ENCODE measurements at places on chromosomes 4 and X.
A peak's percentile ranks its signal among the peaks of the same experiment; 100 is the strongest.

- H3K36me3 ChIP-seq = no peaks in the 10 kb centered on the region
- H3K27ac ChIP-seq = no peak overlapping the region
Measured at GRCh38 chrX:77548751-77549150, 101.6 kb downstream of the FGF16 start.

GRCh38 chr4:3672465-3672831 lies 93.7 kb upstream of the ADRA2C start:
- H3K36me3 ChIP-seq = no peaks in the 10 kb centered on the region
- no peak overlapping the region for H3K27ac ChIP-seq
- H3K4me1 ChIP-seq = no peaks in the 10 kb centered on the region
- no peak for DNase-seq

- H3K27me3 ChIP-seq = no peaks in the 10 kb centered on the region
- H3K4me3 ChIP-seq = no peak overlapping the region
- H3K36me3 ChIP-seq = no peaks in the 10 kb centered on the region
- DNase-seq = peak; percentile 22
Measured at GRCh38 chr4:170003071-170004070, 22.8 kb downstream of the MFAP3L start.

GRCh38 chr4:52838729-52839586 lies 23.2 kb upstream of the RASL11B start:
- no peak overlapping the region for H3K27ac ChIP-seq
- peaks cover 6% of the 10 kb centered on the region for H3K4me1 ChIP-seq
- no peaks in the 10 kb centered on the region for H3K27me3 ChIP-seq

DNA sequence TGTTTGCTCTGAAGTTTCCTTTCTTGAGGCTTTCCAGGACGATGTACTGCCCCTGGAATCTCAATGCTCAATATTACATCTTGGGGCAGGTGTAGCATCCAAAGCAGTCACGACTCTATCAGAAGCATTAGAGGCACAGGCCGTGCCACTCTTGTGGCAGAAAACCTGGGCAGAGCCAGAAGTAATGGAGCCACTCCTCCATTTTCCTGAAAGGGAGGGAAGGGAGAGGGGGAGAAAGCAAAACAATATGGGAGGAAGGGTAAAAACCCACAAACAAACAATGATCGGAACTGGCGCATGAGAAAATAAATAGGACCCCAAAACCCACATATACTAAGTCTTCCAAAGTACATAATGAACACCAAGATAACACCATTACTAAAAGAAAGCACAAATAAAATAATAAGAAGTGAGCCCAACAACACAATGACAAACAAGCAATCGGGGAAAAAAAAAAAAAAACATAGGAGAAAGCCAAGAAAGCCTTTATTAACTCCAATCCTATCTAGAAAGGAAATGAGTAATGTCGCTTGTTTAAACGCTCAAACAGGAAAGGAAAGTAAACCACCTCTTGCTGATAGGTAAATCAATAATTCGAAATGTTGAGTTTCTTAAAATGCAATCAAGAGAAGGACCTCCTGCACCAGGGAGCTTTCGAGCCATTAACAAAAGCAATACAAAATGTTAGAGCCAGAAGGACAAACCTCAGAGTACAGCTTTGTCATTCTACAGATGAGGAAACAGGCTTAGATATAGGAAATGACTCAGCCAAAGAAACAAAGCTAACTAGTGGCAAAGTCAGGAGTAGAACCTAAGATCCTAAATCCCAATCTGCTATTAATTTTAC lies 117.4 kb downstream of the ATRX start:
- H3K36me3 ChIP-seq = peaks cover 2% of the 10 kb centered on the region
- H3K4me1 ChIP-seq = peaks cover 3% of the 10 kb centered on the region
- no peak overlapping the region for H3K27ac ChIP-seq
- no peaks in the 10 kb centered on the region for H3K27me3 ChIP-seq
- H3K4me3 ChIP-seq = peak overlapping the region; percentile 4

GRCh38 chr4:48778431-48779094 lies 1.5 kb downstream of the FRYL start:
- H3K36me3 ChIP-seq = no peaks in the 10 kb centered on the region
- peak overlapping the region; percentile 89 for H3K27ac ChIP-seq
- peak; percentile 48 for DNase-seq
- H3K4me3 ChIP-seq = peak overlapping the region; percentile 94

- H3K27me3 ChIP-seq = no peaks in the 10 kb centered on the region
- DNase-seq = peak; percentile 40
- H3K36me3 ChIP-seq = no peaks in the 10 kb centered on the region
- peaks cover 35% of the 10 kb centered on the region for H3K4me1 ChIP-seq
- no peak overlapping the region for H3K27ac ChIP-seq
Measured at GRCh38 chr4:153528705-153529485, 62.7 kb downstream of the TMEM131L start.

GRCh38 chr4:169485791-169486742 lies 126.3 kb downstream of the NEK1 start:
- H3K27me3 ChIP-seq = no peaks in the 10 kb centered on the region
- peaks cover 4% of the 10 kb centered on the region for H3K4me1 ChIP-seq
- DNase-seq = peak; percentile 69

DNA sequence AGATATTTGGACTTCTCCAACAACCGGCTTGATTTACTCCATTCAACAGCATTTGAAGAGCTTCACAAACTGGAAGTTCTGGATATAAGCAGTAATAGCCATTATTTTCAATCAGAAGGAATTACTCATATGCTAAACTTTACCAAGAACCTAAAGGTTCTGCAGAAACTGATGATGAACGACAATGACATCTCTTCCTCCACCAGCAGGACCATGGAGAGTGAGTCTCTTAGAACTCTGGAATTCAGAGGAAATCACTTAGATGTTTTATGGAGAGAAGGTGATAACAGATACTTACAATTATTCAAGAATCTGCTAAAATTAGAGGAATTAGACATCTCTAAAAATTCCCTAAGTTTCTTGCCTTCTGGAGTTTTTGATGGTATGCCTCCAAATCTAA lies 19.3 kb upstream of the TLR8 start:
- H3K36me3 ChIP-seq = no peaks in the 10 kb centered on the region
- no peak overlapping the region for H3K27ac ChIP-seq
- no peak overlapping the region for H3K4me3 ChIP-seq
- H3K4me1 ChIP-seq = peaks cover 4% of the 10 kb centered on the region
- no peaks in the 10 kb centered on the region for H3K27me3 ChIP-seq
- no peak for DNase-seq

DNA sequence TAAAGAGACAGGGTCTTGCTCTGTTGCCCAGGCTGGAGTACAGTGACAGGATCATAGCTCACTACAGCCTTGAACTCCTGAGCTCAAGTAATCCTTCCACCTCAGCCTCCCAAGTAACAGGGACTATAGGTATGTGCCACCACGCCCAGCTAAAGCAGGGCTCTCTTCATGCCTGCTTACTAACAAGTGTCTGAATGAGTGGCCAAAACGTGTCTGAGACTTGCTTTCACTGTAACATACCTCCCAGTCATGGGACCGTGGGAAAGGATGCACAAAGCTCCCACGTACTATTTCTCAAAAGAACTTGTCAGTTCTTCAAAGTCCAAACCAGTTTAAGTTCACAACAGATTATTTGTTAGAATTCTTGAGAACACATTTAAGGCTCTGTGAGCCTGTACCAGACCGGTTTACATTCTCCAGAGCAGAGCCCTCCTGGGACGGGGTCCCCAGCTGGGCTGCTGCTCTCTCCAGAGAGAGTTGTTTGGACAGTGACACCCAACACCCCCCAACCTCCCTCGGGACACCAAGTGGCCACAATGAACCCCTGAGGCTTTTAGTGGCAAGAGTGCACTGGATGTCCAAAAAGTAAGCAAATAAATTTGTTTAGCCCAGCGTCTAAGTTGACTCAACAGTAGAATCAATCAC lies 24.1 kb downstream of the SH3KBP1 start:
- no peak overlapping the region for H3K27ac ChIP-seq
- no peak overlapping the region for H3K4me3 ChIP-seq
- DNase-seq = no peak
- no peaks in the 10 kb centered on the region for H3K27me3 ChIP-seq
- peaks cover 17% of the 10 kb centered on the region for H3K4me1 ChIP-seq
- no peaks in the 10 kb centered on the region for H3K36me3 ChIP-seq

DNA sequence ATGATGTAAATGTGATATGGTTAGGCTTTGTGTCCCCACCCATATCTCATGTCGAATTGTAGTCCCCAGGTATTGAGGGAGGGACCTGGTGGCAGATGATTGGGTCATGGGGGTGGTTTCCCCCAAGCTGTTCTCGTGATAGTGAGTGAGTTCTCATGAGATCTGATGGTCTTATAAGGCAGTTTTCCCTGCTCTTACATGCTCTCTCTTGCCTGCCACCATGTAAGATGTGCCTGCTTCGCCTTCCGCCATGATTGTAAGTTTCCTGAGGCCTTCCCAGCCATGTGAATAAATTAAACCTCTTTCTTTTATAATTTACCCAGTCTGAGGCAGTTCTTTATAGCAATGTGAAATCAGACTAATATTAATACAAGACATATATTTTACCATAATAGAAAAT lies 23.9 kb downstream of the BLOC1S4 start:
- no peaks in the 10 kb centered on the region for H3K36me3 ChIP-seq
- no peak overlapping the region for H3K27ac ChIP-seq
- no peak overlapping the region for H3K4me3 ChIP-seq
- no peaks in the 10 kb centered on the region for H3K4me1 ChIP-seq

GRCh38 chrX:81866873-81867272 lies 665.0 kb downstream of the SH3BGRL start:
- no peaks in the 10 kb centered on the region for H3K27me3 ChIP-seq
- H3K36me3 ChIP-seq = no peaks in the 10 kb centered on the region
- no peak overlapping the region for H3K27ac ChIP-seq
- no peak overlapping the region for H3K4me3 ChIP-seq
- DNase-seq = no peak

GRCh38 chr4:126213996-126214395 lies 899.2 kb downstream of the FAT4 start:
- no peak for DNase-seq
- H3K4me3 ChIP-seq = no peak overlapping the region
- no peaks in the 10 kb centered on the region for H3K27me3 ChIP-seq
- no peak overlapping the region for H3K27ac ChIP-seq
- H3K36me3 ChIP-seq = no peaks in the 10 kb centered on the region

GRCh38 chr4:26238426-26238777 lies 82.4 kb upstream of the RBPJ start:
- peaks cover 3% of the 10 kb centered on the region for H3K4me1 ChIP-seq
- no peak for DNase-seq
- no peaks in the 10 kb centered on the region for H3K27me3 ChIP-seq
- no peaks in the 10 kb centered on the region for H3K36me3 ChIP-seq

GRCh38 chr4:58551676-58552075 lies 1441.5 kb upstream of the IGFBP7 start:
- no peak overlapping the region for H3K4me3 ChIP-seq
- H3K27ac ChIP-seq = no peak overlapping the region
- H3K4me1 ChIP-seq = no peaks in the 10 kb centered on the region
- H3K36me3 ChIP-seq = no peaks in the 10 kb centered on the region
- DNase-seq = no peak

DNA sequence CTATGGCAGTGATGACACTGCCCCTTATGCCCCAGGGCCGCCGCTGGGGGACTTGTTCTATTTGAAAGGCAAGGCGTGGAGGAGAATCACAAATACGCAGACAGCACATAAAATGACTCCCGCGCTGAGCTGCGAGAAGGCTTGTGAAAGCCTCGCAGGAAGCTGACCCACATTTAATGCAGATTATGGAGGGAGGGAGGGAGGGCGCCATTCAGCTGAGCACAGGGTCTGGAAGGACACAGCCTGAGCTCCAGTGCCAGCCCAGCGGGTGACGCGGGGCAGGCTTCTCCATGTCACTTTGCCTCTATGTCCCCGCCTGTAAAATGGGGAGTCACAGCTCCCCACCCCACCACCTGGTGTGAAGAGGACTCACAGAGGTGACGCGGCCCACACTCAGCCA lies 14.3 kb downstream of the ABLIM2 start:
- DNase-seq = no peak
- no peak overlapping the region for H3K4me3 ChIP-seq
- peaks cover 64% of the 10 kb centered on the region for H3K27me3 ChIP-seq

DNA sequence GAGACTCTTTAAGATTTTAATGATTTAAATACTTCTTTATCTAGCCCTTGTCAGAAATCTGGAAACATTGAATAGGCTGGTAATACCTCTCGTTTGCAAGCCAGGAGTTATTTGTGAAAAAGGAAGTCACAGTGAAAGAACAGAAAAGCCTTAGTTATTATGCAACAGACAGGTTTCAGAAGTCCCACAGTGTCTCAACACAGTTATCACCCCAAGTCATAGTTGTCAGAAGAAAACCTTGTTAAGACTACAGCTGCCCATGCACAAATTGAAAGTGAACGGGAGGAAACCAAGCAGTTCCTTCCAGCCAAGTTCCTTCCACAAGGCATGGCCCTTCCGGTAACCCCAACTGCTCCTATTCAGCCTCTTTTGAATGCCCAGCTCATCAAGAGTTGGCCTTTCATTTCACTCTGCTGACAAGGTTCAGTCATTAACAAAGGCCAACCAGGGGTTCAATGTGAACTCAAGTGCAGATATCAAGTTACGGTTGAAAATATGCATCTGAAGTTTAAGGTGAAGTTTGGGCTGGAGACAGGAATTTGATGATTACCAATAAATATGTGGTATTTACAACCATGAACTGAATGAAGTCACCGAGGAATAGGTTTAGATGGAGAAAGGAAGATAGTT lies 15.6 kb downstream of the ALPK1 start:
- H3K27ac ChIP-seq = no peak overlapping the region

GRCh38 chr4:17912011-17912410 lies 101.2 kb downstream of the NCAPG start:
- no peaks in the 10 kb centered on the region for H3K4me1 ChIP-seq
- no peak overlapping the region for H3K27ac ChIP-seq
- H3K4me3 ChIP-seq = no peak overlapping the region

- no peak overlapping the region for H3K4me3 ChIP-seq
- H3K27ac ChIP-seq = no peak overlapping the region
- H3K27me3 ChIP-seq = peaks cover 4% of the 10 kb centered on the region
- no peaks in the 10 kb centered on the region for H3K36me3 ChIP-seq
- no peaks in the 10 kb centered on the region for H3K4me1 ChIP-seq
- DNase-seq = peak; percentile 56
Measured at GRCh38 chrX:49291615-49292337, 11.7 kb upstream of the GAGE10 start.

GRCh38 chr4:140448830-140449229 lies 21.4 kb upstream of the CLGN start:
- no peak overlapping the region for H3K4me3 ChIP-seq
- no peaks in the 10 kb centered on the region for H3K27me3 ChIP-seq
- no peaks in the 10 kb centered on the region for H3K36me3 ChIP-seq
- H3K27ac ChIP-seq = no peak overlapping the region
- H3K4me1 ChIP-seq = no peaks in the 10 kb centered on the region
- DNase-seq = peak; percentile 5

GRCh38 chr4:8200302-8200975 lies 1.3 kb downstream of the SH3TC1 start:
- peaks cover 81% of the 10 kb centered on the region for H3K4me1 ChIP-seq
- no peaks in the 10 kb centered on the region for H3K27me3 ChIP-seq
- peak overlapping the region; percentile 81 for H3K4me3 ChIP-seq
- H3K36me3 ChIP-seq = no peaks in the 10 kb centered on the region

DNA sequence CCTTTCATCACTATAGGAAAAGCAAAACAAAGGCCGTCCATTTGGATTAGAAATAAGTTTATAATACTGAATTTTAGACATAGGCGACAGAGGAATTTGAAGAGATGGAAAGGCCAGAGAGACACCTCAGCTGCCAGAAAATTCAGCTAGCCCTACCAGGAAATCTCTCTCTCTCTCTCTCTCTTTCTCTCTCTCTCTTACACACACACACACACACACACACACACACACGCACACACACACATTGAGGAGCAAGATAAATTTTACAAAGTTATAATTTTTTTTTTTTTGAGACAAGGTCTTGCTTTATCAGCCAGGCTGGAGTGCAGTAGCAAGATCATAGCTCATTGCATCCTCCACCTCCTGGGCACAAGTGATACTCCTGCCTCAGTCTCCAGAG lies 1.4 kb downstream of the XK start:
- no peaks in the 10 kb centered on the region for H3K36me3 ChIP-seq
- no peak overlapping the region for H3K4me3 ChIP-seq
- peaks cover 4% of the 10 kb centered on the region for H3K27me3 ChIP-seq
- DNase-seq = no peak
- H3K4me1 ChIP-seq = peaks cover 4% of the 10 kb centered on the region
